Stimulated activated CD4-positive, alpha-beta T cell treated with anti-CD3 and anti-CD28 coated beads, Interleukin-2, amount 100 ng/mL, for 4 hours (primary cell): ENCODE measurements at places on chromosomes 2 and 18.

- DNase-seq, result no peak
Observed at GRCh38 chr2:37764739-37765138, 93.3 kb upstream of the CDC42EP3 start.

DNA sequence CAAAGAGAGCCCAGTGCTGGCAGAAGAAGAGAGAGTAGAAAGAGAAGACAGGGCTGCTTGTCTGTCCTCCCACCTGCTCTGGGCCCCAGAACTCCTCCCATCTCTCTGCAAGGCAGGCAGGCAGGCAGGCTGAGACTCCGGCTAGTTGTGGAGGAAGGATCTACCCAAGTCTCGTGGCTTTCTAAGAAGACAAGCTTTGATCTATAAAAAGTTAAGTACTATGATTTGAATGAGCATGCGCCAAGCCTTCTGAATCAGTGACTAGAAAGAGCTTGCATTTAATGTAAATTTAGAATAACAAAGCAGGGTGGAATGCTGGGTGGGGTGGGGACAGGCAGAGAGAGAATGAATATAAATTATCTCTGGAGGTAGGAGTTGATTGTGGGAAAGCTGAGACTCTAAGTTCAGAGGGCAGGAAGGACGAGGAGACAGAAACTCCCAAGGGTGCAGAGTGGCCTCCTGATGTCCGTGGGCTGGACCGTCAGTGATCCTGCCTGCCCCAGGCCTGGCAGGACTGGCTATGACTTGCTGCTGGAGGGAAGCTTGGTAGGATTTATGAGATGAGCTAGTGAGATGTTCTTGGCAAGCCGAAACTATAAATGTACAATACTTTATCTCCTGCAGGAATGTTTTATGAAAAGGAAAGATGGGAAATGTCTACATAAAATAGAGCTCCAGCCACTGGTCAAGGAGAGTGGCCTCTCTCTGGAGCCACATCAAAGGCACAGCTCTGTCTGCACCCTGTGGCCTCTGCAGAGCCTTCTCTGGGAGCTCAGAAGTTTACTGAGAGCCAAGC is 447.5 kb downstream of the TNS1 start:
- no peak for DNase-seq

DNA sequence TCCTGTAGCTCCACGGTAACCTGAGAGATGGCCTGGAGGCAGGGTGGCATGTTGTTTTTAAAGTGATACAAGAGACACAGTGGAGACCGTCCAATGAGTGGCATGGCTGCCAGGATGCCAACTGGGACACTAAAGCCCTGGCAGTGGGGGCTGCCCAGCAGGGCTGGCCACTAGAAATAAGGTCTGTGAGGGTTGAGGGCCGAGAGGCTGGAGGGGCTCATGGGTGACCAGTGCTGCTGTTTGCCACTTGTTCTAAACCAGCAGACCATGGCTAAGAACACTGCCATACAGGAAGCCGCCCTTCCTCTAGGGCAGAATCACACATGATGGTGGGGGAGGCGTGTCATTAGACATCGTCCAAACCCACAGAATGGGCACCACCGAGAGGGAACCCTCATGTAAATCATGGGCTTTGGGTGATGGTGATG is 71.9 kb downstream of the ALPK2 start:
- DNase-seq, result no peak

DNA sequence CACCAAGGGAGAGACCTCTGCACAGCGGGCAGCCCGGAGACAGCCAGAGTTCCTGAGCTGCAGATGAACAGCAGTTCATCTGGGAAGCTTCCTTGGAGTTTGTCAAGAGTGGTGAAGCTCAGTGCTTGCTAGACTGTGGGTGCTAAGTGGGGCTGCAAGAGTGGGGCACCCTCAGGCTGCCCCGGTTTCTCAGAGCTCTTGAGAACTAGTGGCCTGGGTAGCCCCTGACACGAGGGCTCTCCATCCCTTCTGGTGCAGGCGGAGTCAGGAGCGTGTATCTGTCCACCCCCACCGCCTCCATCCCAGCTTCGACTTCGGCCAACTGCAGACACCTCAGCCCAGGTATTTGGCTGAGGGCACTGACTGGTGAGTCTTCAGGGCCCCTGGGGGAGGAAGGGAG is 222.0 kb downstream of the LOXHD1 start:
- DNase-seq, result no peak

DNA sequence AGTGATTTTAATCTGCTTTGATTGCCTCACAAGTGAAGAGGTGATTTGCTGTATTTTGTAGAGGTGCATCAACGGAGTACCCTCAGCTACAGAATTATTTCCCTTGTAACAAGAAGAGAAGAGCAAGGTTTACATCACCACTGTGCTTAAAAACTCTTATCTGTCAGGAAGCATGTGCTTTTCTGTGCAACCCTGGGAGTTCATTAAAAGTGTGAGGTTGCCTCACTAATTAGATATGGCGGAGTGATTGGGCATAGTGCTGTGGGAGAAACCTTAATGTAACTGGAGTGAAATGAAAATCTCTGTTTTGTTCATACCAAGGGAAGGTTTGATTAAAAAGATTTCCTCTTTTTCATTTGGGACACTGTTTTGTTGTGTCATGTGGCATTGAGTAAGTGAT is 544.7 kb downstream of the PARD3B start:
- DNase-seq, result no peak

DNA sequence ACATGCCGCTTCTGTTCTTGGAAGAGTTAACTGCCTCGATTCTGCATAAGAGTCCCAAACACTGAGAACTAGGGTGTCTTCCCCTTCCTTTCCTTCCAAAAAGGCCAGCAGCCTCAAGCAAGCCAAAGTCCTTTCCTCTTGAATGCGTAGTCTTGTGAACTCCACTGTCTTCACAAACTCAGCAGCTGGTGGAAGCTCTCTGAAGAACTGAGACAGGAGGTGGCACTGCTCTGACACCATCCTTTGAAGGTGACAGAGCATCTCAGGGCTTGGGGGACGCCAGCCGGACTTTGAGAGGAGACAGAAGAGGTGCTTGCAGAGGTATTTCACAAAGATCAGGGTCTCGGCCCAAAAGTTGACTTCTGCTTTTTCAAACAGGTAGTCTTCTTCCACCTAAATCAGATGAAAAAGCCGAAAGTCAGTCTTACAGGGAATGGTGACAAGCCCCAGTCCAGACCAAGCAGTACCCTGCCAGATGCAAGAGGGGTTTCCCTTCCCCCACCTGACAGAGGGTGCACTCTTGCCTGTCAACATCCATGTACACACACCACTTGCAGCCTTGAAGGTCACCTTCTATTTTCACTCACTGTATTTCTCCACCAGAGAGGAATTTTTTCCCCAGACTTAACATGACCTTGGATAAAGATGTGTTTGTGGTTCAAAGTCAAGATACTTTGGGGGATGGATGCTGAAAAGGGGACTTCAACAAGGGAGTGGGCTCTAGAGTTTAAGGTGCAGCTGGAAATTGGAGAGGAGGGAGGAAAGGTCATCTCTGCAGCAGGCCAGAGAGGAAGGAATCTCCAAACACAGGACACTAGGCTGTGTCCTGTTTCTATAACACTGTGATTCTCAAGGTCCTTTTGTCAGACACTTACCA is 4.8 kb upstream of the ZFP36L2 start:
- DNase-seq, result no peak

- no peak for DNase-seq
Observed at GRCh38 chr2:106734165-106734564, 151.8 kb downstream of the ST6GAL2 start.

DNA sequence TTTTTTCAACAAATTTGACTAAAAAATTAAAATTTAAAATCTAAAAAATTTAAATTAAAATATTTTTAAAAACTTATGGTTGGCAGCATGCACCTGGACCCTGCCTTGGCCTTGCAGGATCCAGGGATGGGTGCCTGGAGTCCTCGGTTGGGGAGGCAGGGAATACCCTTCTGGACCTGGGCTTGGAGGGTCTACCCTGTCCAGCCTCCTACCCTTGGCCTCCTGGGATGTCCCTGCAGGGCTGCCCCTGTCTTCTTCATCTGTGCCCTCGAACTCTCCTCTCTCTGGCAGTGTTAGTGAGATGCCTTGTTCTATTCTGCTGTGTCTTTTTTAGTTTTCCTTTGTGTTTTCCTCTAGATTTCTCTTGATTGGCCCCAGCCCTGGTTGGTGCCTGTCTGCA is 68.9 kb upstream of the HAAO start:
- DNase-seq, result no peak

DNA sequence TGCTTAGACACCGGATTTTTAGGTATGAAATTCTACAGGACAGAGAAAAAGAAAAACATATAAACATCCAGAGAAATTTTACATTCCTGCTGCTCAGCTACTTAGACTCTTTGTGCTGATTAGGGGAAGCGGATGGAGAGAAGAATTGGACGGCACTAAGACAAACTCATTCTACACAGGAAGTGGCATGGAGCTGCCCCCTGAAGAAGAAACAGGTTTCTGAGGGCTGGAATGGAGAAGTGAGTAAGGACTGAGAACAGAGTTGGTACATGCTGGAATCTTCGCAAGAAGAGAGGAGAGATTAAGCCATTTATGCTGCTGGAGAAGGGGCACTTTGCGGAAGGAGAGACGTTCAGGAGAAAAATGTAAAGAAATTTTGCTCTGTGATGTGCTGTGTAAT is 253.0 kb upstream of the ERBB4 start:
- no peak for DNase-seq

GRCh38 chr2:217609952-217610351 is 392.8 kb downstream of the TNS1 start:
- no peak for DNase-seq

DNA sequence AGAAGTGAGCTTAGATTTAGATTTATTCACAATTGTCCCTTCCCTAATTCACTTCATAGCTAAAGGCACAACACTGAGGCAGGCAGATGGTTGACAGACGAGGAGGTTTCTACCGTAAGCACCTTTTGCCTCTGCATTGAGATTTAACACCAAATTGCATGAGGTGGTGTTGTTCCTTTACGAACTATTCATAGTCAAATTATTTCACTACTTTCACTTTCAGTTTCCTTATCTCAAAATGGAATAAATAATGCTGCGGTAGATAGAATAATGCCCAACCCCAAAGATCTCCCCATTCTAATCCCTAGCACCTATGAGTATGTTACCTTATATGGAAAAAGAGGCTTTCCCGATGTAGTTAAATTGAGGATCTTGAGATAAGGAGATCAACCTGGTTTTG is 58.9 kb upstream of the LINC00305 start:
- no peak for DNase-seq

GRCh38 chr2:70938586-70938950 is 2.9 kb downstream of the ATP6V1B1 start:
- no peak for DNase-seq

DNA sequence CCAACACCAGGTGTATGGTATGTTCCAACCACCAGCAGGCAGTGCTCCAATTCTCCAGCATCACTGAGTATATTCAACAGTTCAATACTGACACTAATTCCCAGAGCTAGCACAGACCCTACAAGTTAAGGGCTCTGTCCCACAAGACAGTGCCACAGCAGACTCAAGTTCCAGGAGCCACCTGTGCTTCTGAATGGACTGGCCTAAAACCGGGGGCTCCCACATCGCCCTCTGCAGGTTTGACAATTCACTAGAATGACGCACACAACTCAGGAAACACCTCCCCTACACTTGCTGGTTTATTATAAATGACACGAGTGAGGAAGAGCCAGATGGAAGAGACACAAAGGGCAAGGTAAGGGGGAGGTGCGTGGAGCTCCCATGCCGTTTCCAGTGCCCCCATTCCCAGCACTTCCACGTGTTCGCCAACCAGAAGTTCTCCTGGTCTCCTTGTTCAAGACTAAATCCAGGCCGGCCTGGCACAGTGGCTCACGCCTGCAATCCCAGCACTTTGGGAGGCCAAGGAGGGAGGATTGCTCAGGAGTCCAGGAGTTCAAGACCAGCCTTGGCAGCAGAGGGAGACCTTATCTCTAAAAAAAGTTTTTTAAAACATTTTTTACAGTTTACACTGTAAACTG is 12.2 kb upstream of the ATP6V1B1 start:
- DNase-seq, result no peak

DNA sequence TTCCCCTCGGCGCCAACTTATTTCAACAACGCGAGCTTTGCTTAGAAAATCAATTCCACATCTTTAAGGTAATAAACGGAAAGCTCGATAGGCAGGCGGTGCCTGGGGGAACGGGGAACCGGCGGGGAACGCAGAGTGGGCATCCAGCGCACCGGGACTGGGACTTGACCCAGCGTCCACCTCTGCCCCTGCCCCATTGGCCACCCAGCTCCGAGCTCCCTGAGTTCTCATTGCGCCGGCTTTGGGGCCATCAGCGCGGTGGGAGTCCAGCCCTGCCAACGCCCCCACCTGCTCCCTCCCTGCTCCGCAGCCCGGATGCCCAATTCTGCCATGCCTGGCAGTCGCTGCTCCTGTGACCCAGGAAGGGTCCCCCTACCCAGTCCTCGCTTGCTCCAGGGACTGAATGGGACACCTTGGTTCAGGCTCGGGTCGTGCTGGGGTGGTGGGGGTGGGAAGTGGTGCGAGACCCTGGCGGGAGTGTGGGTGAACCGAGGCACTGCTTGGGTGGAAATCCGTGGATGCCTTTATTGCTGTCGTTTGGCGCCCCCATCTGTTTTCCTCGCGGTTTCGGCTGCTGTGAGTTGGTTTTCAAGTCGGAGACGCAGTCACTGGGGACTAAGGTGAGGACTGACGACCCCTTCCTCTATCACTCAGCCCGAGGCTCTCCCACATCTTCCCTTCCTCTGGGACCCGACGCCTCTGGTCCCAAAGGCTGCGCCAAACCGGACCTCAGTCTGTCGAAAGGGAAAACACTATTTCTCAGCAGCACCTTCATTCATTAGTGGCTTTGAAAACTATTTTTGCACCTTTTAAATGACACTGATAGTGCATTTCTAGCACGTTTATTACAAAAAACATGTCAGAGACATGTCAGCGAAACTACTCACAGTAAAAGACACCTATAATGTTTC is 2.4 kb upstream of the EVX2 start:
- no peak for DNase-seq
